IMR-90 (cell line): ENCODE measurements at places on chromosomes 12 and 14.

- DNase-seq, result peak; percentile 78
- H3K36me3 ChIP-seq, result no peaks in the 10 kb centered on the region
- H3K27me3 ChIP-seq, result no peaks in the 10 kb centered on the region
- no peak overlapping the region for H3K27ac ChIP-seq
- H3K4me1 ChIP-seq, result no peaks in the 10 kb centered on the region; the same call in 1 of the 2 replicates
Measured at GRCh38 chr14:80055667-80056496, 155.4 kb downstream of the DIO2 start.

- H3K27me3 ChIP-seq, result no peaks in the 10 kb centered on the region
- no peaks in the 10 kb centered on the region for H3K4me1 ChIP-seq
- DNase-seq, result no peak
- H3K36me3 ChIP-seq, result no peaks in the 10 kb centered on the region
- no peak overlapping the region for H3K4me3 ChIP-seq
- H3K27ac ChIP-seq, result no peak overlapping the region
Measured at GRCh38 chr12:127150479-127150878, 1116.5 kb upstream of the TMEM132C start.

- no peaks in the 10 kb centered on the region for H3K36me3 ChIP-seq
- no peak for DNase-seq
- H3K27ac ChIP-seq, result no peak overlapping the region
- no peaks in the 10 kb centered on the region for H3K27me3 ChIP-seq
Measured at GRCh38 chr14:24690492-24690891, 56.5 kb upstream of the GZMB start.

- no peaks in the 10 kb centered on the region for H3K36me3 ChIP-seq
- H3K27me3 ChIP-seq, result no peaks in the 10 kb centered on the region
- peak; percentile 19 for DNase-seq
Measured at GRCh38 chr14:102779084-102779462, 1.8 kb downstream of the TRAF3 start.

DNA sequence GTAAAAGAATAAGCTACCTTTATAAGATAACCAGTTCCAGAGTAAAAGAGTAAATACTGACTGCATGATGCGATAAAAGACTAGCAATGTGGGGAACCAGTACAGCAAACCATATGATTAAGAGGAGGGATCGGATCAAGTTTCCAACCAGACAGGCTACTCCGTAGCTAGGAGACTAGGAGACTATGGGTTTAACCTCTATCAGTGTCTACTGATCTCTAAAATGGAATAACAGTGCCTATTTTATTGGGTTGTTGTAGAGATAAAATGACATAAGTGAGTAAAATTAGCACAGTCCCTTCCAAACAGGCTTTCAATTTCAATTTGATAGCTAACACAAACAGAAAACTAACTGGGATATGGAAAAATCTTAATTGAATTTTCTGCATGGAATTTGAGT is 76.0 kb downstream of the PAWR start:
- H3K4me1 ChIP-seq, result no peaks in the 10 kb centered on the region
- H3K27ac ChIP-seq, result no peak overlapping the region
- H3K36me3 ChIP-seq, result peaks cover 8% of the 10 kb centered on the region
- no peak overlapping the region for H3K4me3 ChIP-seq

- no peak overlapping the region for H3K27ac ChIP-seq
- H3K27me3 ChIP-seq, result peaks cover 8% of the 10 kb centered on the region
- no peaks in the 10 kb centered on the region for H3K36me3 ChIP-seq
Measured at GRCh38 chr14:105529569-105530284, 3.3 kb downstream of the TMEM121 start.
